NT2/D1 (cell line): ENCODE measurements at places on chromosomes 3 and 15.

DNA sequence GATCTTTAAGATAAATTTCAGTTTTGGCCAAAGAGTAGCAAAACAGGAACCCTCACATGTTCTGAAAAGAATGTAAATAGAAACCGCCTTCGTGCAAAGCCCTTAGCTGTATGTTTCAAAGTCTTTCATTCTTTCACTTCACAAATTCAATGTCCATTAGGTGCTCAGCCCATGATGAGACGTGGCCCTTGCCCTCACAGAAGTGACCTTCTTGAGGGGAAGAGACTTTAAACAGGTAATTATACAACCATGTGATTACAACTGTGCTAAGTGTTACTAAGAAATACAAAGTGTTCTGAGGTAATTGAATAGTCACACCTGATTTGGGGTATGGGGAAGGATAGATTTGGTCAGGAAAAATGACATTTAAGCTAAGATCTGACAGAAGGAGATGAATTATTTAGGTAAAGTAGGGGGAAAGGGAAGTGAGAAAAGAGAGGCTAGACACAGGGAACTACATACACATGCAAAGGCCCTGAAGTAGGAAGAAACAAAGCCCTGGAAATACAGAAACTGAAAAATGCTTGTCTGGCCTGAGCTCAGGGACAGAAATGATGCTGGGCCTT, 19.6 kb downstream of the HSPBAP1 start:
- no peak for DNase-seq

DNA sequence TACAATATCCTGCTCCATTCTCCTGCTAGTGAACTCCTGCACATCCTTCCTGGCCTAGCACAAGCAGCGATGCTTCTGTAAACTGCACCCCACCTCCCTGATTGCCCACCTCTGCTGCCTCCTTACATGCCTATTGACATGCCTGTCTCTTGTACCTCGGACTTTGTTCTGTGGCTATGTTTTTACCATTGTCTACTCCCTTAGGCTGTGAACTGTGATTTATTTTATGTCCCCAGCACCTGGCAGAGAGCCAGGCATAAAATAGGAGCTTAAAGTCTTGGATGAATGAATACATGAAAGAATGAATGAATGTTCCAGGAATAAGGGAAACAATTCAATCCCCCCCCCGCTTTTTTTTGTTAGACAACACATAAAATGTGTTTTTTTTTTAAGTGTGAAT, 210.0 kb downstream of the MYRIP start:
- DNase-seq: no peak

GRCh38 chr15:77821188-77821958, 188.7 kb upstream of the LINGO1 start:
- DNase-seq: peak; percentile 61

- no peak for DNase-seq
Observed at GRCh38 chr3:107629566-107629965, 106.8 kb downstream of the BBX start.

DNA sequence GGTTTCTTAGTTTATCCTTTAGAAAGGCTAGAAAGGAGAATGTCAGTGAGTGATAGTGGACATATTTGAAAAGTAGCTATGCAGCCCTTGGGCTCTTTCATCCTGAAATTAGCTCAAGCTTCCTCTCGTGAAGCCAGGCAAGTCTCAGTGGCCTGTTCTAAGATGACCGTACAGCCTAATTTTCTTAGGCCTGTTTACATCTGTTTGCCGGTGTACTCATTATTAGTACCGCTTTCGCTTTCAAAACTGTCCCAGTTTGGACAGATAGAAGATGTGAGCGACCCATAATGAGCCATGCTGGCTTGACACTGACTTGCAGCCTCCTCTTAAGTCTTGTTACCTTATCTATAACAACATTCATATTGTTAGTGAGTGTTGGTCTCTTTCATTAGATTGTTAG, 5.7 kb upstream of the ARL14 start:
- DNase-seq: no peak

- DNase-seq: no peak
Observed at GRCh38 chr3:188168186-188168585, 14.2 kb downstream of the LPP start.

DNA sequence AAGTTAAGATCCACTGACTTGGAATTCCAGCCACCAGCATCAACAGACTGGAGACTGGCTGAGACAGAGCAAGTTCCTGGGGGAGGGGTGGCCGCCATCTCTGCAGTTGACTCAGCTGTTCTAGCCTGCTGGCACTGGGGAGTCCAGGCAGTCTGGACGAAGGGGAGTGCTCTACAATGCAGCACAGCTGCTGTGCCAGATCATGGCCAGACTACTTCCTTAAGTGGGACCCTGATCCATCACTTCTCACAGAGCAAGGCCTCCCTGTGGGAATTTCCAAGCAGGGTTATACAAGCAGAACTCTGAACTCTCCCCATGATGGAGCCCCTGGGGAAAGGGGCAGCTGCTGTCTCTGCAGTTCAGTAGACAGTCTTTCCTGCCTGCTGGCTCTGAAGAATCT, 35.2 kb downstream of the PYGO1 start:
- peak; percentile 23 for DNase-seq

GRCh38 chr3:123141276-123141675, 60.5 kb upstream of the SEC22A start:
- no peak for DNase-seq

DNA sequence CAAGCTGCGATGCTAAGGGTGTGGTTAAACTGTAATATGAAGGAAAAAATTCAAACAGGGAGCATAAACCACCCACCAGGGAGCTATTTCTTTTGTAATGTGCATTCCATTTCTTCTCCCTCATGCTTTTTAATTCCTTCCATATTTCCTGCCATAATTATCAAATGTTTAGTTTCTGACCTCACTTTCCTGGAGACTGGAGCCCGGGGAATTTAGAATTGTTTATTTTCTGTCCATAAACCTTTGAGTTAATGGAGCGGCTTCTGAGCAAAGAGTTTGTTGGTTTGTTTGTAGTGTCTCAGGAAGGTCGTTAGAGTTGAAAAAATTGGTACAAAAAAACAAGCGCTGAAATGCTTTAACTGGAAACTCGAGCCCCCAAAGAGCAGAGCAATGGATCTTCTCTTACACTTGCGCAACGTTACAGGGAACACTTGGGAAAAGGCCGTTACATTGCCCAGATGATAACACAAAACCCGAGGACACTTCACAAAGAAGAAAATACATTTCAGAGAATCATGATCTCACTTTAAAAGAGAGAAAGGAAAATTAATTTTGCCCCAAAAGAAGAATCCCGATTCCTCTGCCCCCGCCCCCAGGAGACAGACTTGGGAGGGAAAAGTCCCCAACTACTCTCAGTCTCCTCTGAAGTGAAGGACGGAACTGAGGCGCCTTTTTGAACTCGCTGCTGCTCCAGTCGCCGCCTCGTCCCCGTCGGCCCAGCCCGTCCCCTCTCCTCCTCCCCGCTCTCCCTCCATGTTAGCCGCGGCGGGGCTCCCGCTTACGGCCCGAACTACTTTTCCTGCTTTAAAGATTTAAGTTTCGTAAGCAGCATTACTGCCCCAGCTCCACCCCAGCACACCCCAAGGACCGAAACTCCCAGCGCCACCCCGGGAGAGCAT, 842 bp downstream of the FSTL1 start:
- DNase-seq: no peak

GRCh38 chr15:61906961-61907752, 153.1 kb downstream of the VPS13C start:
- DNase-seq: no peak

DNA sequence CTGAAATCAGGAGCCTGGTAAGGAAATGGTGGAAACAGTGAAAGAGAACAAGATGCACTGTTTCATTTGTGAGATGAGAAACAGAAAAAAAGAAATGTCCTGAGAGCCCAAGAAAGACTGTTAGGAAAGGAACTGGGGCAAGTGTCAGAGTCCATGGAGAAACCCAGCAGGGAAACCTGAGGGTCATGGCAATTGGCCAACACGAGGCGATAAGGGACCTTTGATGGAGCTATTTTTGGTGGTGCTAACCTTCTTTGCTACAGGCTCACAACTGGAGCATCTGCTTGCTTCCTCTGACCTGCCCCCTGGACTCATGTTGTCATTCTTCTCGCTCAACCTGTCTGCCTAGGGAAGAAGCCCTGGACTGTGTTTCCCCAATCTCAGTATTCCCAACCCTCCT, 4.2 kb upstream of the TMEM41A start:
- no peak for DNase-seq

DNA sequence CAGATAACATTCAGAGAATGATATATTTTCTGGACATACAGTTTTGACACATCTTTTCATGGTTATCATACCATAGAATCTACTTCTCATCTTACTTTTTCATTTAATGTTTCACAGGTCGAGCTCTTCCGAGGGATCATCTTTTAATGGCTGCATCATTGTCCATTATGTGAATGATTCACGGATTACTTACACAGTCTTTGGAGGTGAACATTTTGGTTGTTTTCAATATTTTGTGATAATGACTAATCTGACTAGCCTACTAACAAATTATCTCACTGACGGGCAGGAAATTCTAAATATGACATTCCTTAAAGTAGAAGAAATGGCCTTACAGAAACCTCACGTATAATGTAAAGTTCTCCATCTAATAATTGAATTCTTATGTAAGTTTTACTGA, 209.1 kb upstream of the STRIT1 start:
- DNase-seq: no peak

- DNase-seq: peak; percentile 39
Observed at GRCh38 chr15:33994005-33994615, 25.8 kb downstream of the CHRM5 start.

DNA sequence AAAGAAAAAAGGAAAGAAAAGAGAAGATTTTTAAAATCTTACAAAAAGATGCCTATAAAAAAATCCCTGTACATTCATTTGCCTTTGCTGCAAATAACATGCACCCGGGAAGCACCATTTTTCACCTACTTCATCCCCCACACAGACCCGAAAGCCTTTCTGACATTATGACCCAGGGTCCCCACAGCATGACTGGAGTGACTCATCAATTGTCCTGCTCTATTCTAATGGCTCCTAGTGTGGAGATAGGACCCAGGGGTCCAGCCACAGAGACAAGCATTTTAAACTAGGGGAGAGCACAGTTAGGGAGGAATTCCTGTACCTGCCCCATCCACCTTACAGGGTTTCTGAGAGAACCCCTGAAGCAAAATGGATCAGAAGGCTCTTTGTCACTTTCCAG, 14.7 kb upstream of the PXYLP1 start:
- DNase-seq: no peak

- no peak for DNase-seq
Observed at GRCh38 chr15:65339920-65340319, 35.4 kb downstream of the RNU5B-1 start.

- DNase-seq: no peak
Observed at GRCh38 chr3:134369861-134370596, 4.2 kb downstream of the AMOTL2 start.

- no peak for DNase-seq
Observed at GRCh38 chr3:88033808-88034207, 25.0 kb downstream of the CGGBP1 start.

DNA sequence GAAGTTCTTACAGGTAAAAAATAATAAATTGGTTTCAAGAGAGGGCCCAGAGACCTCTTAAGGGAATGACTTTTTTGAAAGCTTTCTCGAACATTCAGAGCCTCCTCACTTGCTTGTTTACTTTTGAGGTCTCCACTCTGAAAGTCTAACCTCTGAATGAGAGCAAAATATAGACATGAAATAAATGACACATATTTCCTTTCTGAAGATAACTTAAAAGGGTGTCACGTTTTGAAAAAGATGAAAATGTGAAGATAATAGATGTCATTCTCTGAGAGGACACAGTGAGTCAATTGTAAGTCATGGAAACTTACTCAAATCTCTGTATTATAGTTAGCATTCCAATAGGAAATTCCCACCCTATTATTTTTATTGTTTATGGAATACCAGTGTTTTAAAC, 44.6 kb downstream of the HACD2 start:
- DNase-seq: no peak

- DNase-seq: no peak
Observed at GRCh38 chr15:68556139-68556990, 22.4 kb upstream of the CORO2B start.

DNA sequence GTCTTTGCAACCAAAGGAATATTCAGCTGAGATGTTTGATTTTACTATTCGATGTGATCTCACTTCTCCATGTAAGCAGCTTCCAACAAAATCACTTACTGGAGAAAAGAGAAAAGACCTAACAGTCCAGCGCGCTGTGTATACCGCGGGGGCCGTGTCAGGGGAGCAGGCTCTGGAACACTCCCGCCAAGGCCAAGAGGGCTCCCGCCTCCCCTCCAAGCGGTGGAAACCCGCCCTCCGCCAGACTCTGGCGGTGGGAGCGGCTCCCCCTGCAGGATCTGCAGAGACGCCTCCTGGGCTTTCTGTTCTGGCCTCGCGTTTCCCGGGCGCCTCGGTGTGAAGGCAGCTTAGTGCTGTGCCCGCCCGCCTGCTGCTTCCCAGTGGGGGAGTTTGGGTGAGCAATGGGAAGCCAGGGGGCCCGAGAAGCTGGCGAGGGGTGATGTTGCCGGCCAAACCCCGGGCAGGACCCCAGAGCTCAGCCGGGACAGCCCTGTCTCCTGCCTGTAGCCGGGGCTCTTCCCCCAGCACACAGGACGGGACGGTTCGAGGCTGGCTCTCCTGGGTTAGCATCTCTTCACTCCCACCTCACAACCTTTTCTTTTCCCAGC, 36.3 kb downstream of the CHST14 start:
- peak; percentile 57 for DNase-seq

GRCh38 chr15:84621358-84621979, 20.7 kb downstream of the ZSCAN2 start:
- DNase-seq: no peak

DNA sequence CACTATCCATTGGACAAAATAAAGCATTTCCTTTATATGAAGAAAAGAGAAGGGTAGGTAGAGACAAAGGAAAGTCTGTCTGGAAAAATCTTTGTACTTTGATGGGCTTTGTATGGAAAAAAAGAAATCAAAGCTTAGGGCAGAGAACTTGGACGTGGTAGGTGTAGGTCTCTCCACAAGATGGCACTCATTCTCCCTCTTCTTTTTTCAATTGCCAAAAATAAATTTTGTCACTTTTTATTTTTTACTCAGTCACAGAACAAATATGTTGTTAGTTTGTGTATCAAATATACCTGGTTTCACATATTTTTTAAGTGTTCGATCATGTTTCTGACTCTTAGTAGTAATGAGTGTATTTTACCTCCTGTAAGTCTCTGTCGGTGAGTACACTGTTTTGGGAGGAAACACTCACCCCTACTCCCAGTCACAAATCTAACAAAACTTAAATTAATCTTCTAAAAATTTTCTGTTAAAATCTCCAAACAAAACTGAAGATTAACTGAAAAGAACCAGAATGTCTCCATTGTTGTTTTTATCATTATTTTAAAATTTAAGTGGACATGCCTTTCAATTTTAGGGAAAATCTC, 415.8 kb upstream of the GOLIM4 start:
- DNase-seq: no peak
